ENCODE measurements at places on chromosomes 1 and 21.

- DNase-seq: no peak
These were observed 32.7 kb downstream of the BMP8A start for GRCh38 chr1:39524171-39524570.

DNA sequence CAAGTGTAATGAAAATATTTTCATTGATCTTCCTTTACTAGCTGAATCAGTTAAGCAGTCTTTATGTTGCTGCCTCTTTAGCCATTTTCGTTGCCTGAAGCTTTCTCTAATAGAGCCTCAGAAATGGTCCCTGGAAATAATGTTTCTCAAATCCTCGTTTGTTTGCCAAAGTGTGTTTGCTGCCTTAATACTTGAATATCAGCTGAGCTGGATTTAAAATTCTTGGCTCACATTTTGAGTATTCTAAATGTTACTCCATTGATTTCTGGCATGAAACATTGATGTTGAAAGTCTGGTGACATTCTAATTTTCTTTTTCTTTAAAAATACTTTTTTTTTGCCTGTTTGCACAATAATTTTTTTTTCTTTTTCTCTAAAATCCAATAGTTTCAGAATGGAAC is 84.6 kb upstream of the SERBP1 start:
- no peak for DNase-seq

DNA sequence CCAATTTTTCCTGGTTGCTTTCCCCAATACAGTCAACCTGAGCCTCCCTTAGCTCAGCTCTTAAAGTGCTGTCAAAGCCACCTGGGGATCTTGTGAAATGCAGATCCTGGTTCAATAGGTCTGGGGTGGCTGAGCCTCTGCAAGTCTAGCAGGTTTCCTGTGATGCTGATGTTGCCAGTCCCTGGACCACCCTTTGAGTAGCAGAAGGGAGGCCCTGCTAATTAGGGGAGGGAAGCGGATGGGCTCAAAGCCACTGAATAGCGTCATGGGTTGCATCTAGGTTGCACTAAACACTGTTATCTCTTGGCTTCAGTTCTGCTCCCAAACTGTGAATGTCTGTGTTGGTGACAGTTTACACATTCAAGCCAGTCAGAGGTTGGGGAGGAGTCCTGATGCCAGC is 127.2 kb downstream of the KAZN start:
- no peak for DNase-seq

GRCh38 chr1:32623775-32624174 is 26.6 kb downstream of the ZBTB8OS start:
- no peak for DNase-seq

GRCh38 chr1:36034692-36035091 is 49.2 kb upstream of the TEKT2 start:
- no peak for DNase-seq

- DNase-seq: no peak
These were observed 3.1 kb downstream of the C1orf162 start for GRCh38 chr1:111476761-111477309.

DNA sequence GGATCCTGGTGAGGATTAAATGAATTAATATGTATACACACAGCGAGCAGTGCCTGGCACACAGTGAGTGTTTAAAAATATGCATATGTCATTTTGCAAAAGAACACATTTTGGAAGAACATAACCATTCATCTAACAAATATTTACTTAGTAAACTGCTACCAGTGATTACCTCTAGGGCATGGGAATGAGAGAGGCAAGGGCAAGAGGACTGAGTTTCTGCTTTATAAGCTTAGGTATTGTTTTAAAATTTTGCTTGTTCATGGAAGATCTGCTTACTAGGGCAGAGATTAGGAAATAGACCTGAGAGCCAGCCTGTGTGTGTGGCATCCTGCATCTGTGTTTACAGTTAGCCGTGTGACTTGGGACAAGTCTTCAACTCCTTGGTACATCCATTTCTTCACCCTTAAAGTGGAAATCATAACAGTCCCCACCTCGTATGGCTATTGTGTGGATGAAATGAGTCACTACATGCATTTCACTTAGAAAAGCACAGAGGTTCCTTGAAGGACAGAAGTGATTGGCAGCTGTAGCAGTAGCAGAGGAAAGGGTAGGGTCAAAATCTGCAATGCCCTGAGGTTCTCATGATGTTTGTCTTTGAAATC is 198.5 kb upstream of the FMN2 start:
- DNase-seq: no peak

- no peak for DNase-seq
These were observed 16.9 kb upstream of the PWP2 start for GRCh38 chr21:44090325-44090724.

DNA sequence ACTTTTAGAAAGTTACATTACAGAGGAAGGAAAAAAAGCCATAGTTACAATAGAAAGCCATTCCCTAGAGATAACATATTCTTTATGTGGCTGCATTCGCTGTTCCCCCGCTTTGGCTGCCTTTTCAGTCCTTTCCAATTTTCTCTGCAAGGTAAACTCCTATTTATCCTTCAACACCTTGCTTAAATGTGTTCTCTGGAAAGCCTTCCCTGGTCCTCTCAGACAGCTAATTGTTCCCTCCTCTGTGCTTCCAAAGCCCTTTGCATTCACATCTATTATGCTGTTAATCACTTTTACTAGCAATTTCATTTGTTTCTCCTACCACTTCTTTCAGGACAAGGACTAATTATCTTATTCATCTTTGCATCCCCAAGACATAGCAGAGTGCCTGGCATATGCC is 1.6 kb downstream of the PHC2 start:
- DNase-seq: no peak

DNA sequence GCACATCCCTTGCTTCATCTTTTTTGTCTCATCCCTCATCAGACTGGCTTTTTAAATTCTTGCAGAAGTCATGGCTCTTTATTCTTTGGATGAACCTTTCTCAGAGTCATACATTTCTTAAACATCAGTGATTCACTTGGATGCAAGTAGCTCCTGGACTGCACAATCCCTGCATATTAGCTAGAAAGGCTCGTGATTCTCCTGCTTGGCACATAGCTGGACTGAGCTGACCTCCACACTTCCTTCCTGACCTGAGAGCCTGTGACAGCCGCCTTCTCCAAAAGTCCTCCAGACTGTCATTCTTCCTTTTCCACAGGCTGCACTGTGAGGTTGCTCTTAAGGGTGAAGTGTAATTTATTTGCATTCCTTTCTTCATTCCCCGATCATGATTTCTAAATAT is 109.4 kb downstream of the RGL1 start:
- DNase-seq: no peak

- no peak for DNase-seq
These were observed 1.5 kb upstream of the RPTN start for GRCh38 chr1:152160576-152160975.

- no peak for DNase-seq
These were observed 127.5 kb downstream of the UCK2 start for GRCh38 chr1:165954940-165955339.

DNA sequence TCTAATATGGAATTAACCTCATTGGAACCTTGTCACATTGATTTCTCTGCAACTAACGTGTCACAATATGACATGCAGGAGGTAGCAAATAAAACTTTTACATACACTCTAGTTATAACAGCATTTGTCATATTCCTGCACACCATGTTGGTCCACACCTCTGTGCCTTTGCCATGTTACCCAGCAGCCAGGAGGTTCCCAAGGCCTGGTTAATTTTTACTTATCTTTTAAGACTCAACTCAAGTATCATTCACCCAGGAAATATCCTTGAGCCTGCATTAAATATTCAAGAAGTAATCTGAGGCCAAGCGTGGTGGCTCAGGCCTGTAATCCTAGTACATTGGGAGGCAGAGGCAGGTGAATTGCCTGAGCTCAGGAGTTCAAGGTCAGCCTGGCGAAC is 447.2 kb upstream of the NR5A2 start:
- DNase-seq: no peak

DNA sequence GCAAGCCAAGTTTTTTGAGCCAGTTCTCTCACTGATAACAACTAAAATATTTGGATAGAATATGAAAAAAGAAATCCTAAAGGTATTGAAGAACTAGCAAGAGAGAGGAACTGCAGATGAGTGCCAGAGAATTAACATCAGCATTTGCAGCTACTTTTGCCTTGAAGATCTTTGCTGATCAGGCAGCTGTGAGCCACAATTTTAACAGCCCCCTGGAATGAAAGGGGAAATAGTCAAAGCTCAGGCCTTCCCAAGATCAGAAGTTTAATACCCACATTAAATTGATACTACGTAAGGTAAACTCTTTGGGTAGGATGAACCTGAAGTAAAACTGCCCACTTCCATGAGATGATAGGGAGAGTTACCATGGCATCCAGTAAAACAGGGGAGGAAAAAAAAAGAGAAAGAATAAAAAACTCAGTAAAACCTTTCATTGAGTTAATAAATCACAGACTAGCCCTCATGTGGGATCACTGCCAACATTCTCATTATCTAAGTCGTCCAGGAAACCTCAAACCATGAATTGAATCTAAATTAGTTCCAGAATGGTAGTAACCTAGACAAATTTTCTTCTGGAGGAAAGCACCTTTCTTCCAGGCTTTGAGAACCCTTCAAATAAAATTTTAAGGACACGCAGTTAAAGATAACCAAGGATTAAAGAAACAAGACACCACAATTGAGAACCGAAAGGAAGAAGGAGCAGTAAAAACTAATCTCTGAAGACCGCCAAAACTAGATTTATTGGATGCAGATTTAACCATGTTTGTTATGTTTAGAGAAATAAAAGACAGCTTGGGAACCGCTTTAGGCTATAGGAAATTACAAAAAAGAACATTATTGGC is 28.3 kb downstream of the SCP2 start:
- no peak for DNase-seq

GRCh38 chr21:14545906-14546480 is at the start of gene SAMSN1:
TSS of gene SAMSN1 (minus strand) at chr21:14546315. CDS start at chr21:14546261, 54 bp downstream.
- no peak for DNase-seq

DNA sequence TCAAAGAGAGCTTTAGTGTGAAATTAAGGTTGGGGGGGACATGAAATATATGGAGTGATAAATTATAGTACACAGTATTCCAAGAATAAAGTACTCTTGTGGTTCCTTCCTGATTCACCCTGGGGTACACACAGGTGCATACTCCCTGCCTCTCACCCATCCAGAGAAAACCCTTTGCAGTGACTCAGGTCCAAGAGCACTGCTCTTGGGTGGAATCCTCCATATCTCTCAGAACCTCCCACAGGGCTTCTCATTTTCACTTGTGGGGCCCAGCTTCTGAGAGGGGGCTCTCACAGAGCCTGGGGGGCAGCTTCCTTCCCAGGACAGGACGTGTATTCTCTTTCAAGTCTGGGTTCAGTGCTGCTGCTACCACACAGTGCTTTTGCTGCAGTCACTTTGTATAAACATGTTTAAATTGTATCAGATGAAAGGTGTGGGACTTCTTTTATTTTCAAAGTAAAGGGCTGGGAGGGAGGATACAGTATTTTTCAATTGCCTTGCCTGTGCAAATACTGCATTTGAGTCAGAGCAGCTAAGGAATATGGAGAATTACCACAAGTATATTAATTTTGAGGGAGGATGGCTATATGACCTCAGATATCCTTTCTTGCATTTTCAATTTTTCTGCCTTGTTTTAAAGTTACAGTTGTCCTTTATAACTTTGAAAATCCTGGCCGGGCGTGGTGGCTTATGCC is 24.9 kb upstream of the BMP8A start:
- no peak for DNase-seq

DNA sequence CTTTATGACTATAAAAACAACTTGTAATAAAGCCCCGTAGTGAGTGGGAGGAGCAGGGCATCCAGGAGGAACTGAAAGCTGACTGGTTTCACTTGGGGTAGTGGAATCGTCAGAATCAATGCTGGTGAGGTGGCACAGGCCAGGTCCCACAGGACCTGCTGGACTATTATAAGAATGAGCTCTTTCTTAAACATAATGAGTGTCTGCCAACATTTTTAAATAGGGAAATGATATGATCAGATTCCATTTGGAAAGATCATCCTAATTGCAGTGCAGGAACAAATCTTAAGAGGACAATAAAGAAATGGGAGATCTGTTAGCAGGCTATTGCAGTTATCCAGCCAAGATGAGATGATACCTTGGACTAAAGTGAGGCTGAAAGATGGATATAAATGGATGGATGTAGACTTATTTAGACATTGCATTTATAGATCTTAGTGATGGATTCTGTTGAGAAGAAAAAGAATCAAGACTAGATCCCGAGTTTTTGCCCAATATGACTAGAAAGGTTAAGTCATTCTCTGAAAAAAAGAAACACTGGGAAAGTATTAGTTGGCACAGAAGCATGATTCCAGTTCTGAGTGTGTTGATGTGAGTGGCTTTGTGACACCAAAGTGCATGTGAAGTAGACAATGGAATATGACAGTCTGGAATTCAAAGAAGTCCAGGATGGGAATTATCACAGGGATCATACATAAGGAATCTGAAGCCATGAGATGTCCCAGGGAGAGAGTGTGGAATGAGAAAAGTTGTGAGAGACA is 153.3 kb upstream of the SGIP1 start:
- no peak for DNase-seq

GRCh38 chr1:214568328-214568727 is 16.9 kb upstream of the PTPN14 start:
- no peak for DNase-seq

- DNase-seq: no peak
These were observed at the start of gene HS2ST1 for GRCh38 chr1:86914601-86914997. TSS of gene HS2ST1 (plus strand) at chr1:86914635.

GRCh38 chr1:190001187-190001586 is 476.5 kb downstream of the BRINP3 start:
- no peak for DNase-seq

DNA sequence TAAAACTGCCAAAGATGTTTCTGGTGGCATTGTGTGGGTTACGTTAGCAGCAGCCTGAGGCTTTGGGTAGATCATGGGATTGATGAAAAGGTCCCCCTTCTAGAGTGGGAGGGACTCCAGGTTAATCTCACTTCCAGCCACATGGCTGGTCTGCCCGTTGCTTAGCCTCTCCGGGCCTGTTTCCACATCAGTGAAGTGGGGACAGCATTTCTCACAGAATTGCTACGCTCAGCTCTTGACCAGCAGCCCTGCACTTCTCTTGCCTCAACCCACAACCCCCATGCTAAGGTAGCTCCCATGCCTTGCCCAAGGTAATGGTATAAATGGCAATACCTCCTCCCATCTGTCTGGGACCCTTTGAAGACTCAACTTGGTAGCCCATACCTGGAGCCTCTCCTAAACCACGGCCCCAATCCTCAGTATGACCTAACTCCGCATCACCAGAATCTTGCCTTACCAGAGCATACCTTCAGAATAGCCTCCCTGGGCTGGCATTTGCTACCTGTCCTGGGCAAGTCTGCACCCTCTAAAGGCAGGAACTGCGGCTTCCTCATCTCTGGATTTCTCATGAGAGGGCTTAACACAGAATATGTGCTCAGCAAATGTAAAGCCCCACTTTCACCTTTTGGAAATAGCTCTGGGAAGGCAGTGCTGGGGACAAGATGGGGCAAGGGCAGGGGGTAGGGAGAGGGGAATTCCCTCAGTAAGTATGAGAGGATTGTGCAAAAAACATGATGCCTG is 10.9 kb upstream of the GUCA2A start:
- DNase-seq: no peak

DNA sequence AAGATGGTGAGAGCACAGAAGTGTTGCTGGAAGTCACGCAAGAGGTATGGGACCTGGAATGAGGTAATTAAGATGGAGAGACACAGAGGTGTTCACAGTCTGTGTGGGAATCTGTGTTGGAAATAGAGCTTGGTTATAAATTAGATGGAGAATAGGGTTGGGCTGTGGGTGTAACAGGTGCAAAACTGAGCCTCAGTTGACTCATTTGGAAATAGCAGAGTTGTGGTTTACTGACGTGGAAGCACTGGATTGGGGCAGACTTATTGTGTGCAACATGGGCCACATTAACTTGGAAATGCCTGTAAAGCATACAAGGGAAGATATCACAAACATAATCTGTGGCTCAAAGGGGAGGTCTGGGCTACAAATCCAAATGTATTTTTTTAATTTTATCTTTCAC is 13.0 kb downstream of the CAMSAP2 start:
- no peak for DNase-seq

Data from cerebellar nuclear complex (tissue), 1 donor.